ENCODE measurements at places on chromosomes 5 and 9. TPM values are rescaled to one million over a fixed set of nuclear protein-coding genes. Genes with fewer than 3 reads are reported as not detected.

Gene LCN9
- total RNA-seq, result not detected

Gene TRAF1
- 2.6 TPM for total RNA-seq

DNA sequence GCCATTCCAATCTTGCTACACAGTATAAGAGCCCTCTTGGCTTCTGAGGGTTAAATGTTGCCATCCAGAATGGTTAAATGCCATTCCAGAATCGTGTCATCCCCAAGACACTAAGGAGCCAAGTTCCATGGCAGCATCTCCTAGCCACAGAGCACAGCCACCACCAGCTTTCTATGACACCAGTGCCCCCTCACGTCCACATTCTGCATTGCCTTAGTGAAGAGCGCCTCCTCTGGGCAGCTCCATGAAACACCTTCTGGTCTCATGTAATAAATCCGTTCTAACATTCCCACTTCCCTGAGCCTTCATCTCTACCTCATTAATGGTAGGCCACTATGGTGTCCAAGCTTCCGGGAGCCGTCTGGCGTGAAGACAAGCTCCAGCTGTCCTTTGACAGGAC, 12.4 kb downstream of the CBY3 start:
- no peak for DNase-seq

Gene AMBP
- not detected for total RNA-seq

Gene MOB3B
- 2.1 TPM for total RNA-seq

Gene TMEM232
- 3.6 TPM for total RNA-seq

DNA sequence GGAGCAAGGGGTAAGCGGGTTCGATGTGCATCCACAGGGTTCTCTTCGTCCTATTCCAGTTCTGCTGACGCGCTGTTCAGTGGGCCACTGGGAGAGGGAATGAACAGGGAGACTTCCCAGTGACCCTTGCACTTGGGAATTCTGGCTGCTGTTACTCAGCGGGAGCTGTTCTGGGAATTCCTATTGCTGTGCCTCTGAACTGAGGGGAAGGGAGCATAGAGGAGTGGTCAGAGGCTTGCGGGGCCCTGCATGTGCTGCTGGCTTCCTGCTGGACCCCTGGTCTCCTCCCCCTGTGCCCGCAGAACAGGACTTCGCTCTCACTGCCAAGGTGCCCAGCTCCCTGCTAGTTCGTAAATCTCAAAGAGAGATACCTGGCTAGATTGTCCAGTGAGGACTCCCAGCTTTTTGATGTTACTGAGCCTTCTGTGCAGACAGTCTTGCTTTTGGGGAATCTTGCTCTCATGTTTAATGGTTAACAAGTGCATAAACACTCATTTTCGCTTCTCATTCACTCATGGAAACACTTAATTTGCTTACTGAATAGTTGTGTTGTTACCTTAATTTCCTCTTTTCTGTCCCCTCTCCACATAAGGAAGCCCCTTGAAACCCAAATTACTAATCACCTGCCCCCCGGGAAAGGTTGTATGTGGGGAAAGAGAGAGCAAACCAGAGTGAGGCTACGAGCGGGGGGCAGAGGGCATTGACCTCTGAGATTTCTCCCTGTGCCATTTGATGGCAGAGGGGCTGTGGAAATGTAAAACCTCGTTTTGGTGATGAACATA, 5.9 kb downstream of the TRIO start:
- no peak for DNase-seq

DNA sequence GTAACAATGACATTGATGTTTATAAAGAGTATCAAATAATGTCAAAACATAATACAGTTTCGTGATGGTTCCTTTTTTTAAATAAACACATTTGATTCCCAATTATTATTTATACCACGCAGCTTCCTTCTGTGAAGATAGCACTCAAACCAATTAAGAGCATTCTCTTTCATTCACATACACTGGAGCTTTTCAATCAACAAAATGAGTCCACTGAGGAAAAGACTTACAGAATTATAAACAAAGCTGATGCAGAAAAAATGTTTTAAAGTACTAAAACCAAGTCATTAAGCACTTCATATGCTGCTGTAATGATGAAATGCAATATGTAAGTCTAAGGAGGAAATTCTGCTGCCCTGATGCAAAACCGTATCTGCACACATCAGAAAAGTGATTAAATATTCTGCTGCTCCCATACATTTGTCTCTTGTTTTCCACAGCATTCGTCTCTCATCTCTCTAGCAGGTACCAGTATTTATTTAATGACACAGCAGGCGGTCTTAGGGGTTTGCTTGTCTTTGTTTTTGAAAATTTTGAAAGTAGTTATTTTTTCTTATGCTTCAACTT, 147.1 kb downstream of the CDH10 start:
- DNase-seq, result no peak

DNA sequence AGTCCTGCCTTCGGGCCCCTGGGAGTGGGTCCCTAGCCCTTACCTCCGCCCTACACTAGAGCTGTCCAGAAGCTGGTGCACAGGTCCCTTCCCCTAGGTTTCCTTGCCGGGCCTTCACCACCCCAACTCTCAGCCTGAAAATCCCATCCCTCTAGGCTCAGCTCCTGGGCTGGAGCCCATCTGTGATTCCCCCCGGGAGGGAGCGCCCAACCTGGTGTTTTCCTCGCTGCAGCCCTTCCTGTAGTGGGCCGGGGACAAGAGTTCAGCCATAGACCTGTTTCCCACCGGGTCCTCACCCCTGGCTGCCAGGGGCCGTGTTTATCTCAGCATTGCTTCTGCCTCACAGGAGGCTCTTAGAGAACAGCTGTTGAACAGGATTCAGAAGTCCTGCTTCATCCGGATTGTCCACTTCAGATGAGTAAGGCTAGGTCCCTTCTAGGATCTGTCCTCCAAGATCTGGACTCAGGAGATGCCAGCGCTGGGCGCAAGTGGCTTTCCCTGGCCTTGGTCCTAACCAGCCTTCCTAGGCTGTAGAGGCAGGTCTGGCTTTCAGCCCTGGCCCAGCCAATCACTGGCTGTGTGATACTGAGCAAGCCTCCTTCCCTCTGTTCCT, 965 bp downstream of the GLIPR2 start:
- DNase-seq, result no peak

Gene TMEM252
- total RNA-seq, result not detected

GRCh38 chr9:92635760-92636159, 34.2 kb downstream of the IPPK start:
- DNase-seq, result no peak

DNA sequence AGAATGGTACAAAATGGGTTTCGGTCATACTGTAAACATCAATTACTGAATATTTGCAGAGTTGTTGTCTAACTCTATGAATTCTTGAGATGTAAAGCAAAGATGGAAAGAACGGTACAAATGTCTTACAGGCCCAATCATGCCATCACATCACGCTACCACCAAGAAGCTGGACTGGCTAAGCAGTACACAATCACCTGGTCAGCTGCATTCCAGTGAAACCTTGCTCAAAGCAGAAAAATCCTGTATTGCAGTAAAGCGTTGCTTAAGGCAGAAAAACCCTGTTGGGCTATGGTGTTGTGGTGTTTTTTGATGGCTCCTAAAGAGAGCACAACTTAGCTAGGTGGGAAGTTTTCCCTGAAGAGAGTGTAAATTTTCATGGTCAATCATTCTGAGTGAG, 112.6 kb upstream of the RASA1 start:
- no peak for DNase-seq

Gene CAMLG
- 20.2 TPM for total RNA-seq

Gene PCDHA9
- not detected for total RNA-seq

DNA sequence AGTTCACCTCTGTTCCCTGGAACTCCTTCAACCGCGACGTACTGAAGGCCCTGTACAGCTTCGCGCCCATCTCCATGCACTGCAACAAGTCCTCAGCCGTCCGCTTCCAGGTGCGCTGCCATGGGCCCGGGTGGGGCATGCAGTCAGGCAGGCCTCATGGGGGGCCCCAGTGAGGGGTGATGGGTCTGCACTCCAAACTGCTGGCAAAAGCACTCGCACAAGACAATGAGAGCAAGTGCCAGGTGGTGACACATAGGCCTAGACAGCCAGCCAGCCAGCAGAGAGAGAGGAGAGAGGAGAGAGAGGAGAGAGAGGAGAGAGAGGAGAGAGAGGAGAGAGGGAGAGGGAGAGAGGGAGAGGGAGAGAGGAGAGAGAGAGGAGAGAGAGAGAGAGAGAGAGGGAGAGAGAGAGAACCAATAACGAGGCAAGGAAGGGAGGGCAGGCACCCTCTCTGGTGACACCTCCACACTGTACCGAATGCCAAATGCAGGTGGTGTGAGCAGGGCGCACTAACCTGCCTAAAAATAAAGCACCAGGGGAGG, 21.0 kb downstream of the DBH start:
- DNase-seq, result no peak

GRCh38 chr5:149902177-149902576, 42.4 kb downstream of the PDE6A start:
- DNase-seq, result no peak

Gene STK32A
- total RNA-seq, result 0.80 TPM

DNA sequence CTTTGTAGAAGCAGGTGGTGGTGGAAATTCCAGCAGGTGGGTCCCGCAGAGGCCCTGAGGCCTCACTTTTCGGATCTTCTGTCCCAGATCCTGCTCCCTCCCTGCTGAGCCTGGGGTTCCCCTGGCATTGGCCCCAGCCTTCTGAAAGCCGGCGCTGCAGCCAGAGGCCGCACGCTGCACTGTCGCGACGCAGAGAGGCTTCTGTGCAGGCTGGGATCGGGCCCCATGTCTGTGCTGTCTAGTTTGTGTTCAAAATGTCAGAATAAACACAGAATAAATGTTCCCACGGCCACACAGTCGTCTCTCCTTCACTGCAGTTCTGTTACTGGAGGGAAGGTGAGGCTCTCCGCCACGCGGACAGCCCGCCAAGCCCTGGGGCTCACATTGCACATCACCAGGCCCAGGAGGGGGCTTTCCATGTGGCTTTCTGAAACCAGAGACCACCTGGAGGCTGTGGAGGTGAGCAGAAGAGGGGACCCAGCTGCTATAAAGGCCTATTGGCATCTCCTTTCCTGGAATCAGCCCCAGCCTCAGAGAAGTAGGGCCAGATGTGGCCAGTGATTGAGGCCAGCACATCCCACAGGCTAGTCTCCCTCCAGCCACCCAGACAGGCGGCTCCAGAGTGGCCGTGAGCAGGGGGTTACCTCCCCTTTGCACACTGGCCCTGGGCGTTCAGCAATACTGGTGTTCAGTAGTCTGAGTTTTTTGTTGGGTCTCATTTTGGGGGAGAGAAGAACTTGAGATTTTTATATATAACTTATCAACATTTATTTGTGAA, 46.5 kb downstream of the USP20 start:
- DNase-seq, result no peak

Measured in left ventricle myocardium inferior (tissue), 1 donor.